ENCODE measurements at places on chromosomes 6 and 20. TPM values are rescaled to one million over a fixed set of nuclear protein-coding genes. Genes with fewer than 3 reads are reported as not detected.

Gene BAG2
- total RNA-seq, result 4.4 TPM

Gene NRSN1
- total RNA-seq, result not detected

Gene RIPPLY2
- not detected for total RNA-seq

Gene PHACTR1
- total RNA-seq, result 10.8 TPM

Gene FUT9
- not detected for total RNA-seq

Gene BPIFB1
- total RNA-seq, result not detected

Gene SLC2A10
- total RNA-seq, result 13.1 TPM

Gene MEP1A
- 0.35 TPM for total RNA-seq

Gene TFAP2B
- total RNA-seq, result not detected

Gene FKBP1C
- total RNA-seq, result not detected
